ENCODE measurements at places on chromosomes 3 and 15. TPM values are rescaled to one million over a fixed set of nuclear protein-coding genes. Genes with fewer than 3 reads are reported as not detected.
A peak's percentile ranks its signal among the peaks of the same experiment; 100 is the strongest.

The TP63 gene
- total RNA-seq: 1.3 TPM

The PLSCR2 gene
- total RNA-seq: not detected

The SLC27A2 gene
- total RNA-seq: 0.96 TPM

The AHSG gene
- total RNA-seq: not detected

The TRIM42 gene
- total RNA-seq: not detected

The GLDN gene
- total RNA-seq: 21.8 TPM

GRCh38 chr15:77527831-77528231 lies 104.9 kb downstream of the LINGO1 start:
- H3K27me3 ChIP-seq: no peaks in the 10 kb centered on the region
- DNase-seq: peak; percentile 42
- H3K27ac ChIP-seq: no peak overlapping the region
- H3K36me3 ChIP-seq: no peaks in the 10 kb centered on the region
- H3K4me3 ChIP-seq: no peak overlapping the region

GRCh38 chr3:42666577-42666998 lies 13.1 kb downstream of the ZBTB47 start:
- H3K27me3 ChIP-seq: no peaks in the 10 kb centered on the region
- DNase-seq: no peak
- H3K4me1 ChIP-seq: peaks cover 8% of the 10 kb centered on the region
- no peak overlapping the region for H3K4me3 ChIP-seq
- no peak overlapping the region for H3K27ac ChIP-seq

DNA sequence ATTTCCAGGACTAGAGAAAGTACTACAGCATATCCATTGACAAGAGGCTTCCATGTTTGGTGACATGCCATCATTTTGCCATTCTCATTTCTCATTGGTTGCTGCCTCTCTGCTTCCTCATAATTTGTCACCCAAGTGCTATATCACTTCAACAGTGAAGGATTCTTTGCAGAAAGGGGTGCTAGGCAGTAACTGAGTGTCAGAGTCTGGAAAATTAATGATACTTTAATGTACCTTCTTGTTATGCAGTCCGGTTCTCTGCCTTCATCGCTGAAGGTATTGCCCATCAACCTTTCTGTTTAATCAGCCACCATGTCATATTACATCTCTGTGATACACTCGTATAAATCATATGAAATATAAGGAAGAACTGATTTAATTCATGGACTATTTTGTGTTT lies 550.3 kb downstream of the ROBO2 start:
- DNase-seq: no peak
- no peak overlapping the region for H3K27ac ChIP-seq
- no peaks in the 10 kb centered on the region for H3K27me3 ChIP-seq
- H3K4me3 ChIP-seq: no peak overlapping the region

GRCh38 chr3:193826159-193826795 lies 233.3 kb downstream of the OPA1 start:
- H3K4me3 ChIP-seq: no peak overlapping the region
- H3K36me3 ChIP-seq: no peaks in the 10 kb centered on the region
- H3K27me3 ChIP-seq: no peaks in the 10 kb centered on the region

- H3K27me3 ChIP-seq: no peaks in the 10 kb centered on the region
- no peaks in the 10 kb centered on the region for H3K36me3 ChIP-seq
- no peak overlapping the region for H3K27ac ChIP-seq
Observed at GRCh38 chr3:169403855-169404519, 259.5 kb downstream of the MECOM start.

DNA sequence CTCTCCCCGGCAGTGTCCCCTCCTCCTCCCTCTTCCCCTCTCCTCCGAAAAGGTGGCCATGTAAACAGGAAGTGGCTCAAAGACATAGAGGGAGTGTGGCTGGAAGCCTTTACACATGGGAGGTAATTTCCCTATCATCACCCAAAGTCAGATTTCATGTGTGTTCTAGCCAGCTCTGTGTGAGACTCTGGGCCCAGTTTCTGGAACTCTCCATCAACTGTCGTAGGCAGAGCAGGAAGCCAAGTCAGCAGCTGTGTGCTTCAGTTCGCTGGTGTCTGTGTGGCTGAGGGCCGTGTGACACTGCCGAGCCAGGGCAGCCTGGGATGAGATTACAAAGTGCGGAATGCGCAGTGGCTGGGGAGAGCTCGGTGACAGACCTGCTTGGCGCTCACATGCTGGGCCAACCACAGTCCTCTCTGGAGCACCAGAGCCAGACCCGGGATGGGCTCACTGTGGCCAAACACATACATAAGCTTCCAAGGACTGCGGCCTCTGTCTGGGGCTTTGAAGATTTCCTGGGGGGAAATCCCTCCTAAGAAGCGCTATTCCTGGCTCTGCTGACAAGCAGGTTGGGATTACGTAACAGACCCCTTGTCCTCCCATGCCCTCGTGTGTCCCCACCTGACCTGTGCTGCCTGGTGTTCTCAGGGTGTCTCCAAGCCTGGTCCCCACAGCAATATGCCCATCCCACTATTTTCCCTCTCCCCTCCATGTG lies 50.7 kb downstream of the UMPS start:
- H3K27me3 ChIP-seq: no peaks in the 10 kb centered on the region
- peak overlapping the region; percentile 71 for H3K27ac ChIP-seq
- no peaks in the 10 kb centered on the region for H3K36me3 ChIP-seq
- peak; percentile 67 for DNase-seq
- H3K4me3 ChIP-seq: no peak overlapping the region

- H3K27me3 ChIP-seq: no peaks in the 10 kb centered on the region
- H3K36me3 ChIP-seq: peaks cover 41% of the 10 kb centered on the region
- no peak overlapping the region for H3K27ac ChIP-seq
Observed at GRCh38 chr3:42189001-42189460, 77.0 kb downstream of the CCK start.

DNA sequence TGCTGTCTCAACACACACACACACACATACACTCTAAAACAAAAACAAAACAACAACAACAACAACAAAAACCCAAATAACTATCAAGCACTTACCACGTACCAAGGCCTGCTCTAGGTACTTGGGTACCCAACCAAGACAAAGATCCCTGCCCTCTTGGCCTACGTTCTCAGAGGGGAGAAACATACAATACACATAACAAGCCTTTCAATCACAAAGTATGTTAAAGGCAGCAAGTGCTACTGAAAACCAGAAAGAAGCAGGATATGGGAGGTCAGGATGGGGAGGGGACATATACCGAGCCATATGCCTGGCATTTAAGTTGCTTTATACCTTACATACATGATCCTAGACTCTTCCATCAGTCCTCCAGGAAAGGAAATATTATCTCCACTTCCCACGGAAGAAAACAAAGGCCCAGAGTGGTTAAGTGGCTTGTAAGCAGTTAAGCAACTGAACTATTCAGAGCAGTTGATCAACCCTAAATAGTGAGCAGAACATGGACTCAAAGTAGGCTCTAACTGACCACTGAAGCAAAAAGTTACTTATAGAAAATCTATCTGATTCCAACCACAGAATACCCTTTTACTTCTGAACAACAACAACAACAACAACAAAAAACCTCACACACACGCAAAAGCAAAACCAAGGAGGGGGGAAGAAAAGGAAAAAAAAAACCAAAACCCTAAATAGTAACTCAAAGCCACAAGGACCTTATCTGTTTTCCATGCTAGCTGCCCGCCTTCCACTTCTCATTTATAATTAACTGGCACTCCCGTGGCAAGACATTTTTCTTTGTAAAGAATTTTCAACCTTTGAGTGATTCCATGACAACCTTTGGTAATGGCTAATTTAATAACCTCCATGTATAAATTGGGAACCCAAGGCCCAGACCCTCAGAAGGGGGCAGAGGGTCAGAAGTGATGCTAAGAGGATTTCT lies 21.0 kb downstream of the PRICKLE2 start:
- H3K4me3 ChIP-seq: no peak overlapping the region
- no peak for DNase-seq
- no peaks in the 10 kb centered on the region for H3K27me3 ChIP-seq
- H3K27ac ChIP-seq: no peak overlapping the region

GRCh38 chr15:58486564-58486963 lies 54.8 kb downstream of the LIPC start:
- no peak overlapping the region for H3K27ac ChIP-seq
- H3K4me1 ChIP-seq: no peaks in the 10 kb centered on the region
- DNase-seq: no peak
- H3K4me3 ChIP-seq: no peak overlapping the region
- H3K27me3 ChIP-seq: no peaks in the 10 kb centered on the region
- no peaks in the 10 kb centered on the region for H3K36me3 ChIP-seq

DNA sequence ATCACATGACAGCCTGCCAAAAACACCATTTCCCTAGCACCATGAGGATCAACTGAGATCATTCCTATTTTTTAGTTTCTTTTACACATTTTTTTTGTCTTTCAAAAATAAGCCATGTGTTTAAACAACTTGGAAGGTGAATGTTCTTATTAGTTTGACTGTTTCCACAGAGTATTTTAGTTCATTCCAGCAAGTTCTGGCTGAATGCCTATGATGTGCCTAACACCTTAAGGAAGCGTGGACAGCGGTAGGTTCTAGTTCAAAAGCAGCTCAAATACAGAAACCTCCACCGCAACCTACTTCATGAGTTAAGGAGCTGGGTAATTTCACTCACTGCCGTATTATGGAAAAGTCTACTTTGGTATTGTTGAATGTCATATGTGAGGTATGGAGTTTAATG lies 101.3 kb upstream of the ADAMTS9 start:
- DNase-seq: no peak
- H3K4me1 ChIP-seq: no peaks in the 10 kb centered on the region
- no peaks in the 10 kb centered on the region for H3K27me3 ChIP-seq
- H3K36me3 ChIP-seq: no peaks in the 10 kb centered on the region

DNA sequence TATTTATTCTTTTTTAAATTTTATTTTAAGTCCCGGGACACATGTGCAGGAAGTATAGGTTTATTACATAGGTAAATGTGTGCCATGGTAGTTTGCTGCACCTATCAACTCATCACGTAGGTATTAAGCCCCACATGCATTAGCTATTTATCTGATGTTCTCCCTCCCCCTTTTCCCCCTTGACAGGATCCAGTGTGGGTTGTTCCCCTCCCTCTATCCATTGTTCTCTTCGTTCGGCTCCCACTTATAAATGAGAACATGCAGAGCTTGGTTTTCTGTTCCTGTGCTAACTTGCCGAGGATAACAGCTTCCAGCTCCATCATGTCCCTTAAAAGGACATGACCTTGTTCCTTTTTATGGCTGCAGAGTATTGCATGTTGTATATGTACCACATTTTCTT lies 220.3 kb downstream of the OCA2 start:
- no peaks in the 10 kb centered on the region for H3K27me3 ChIP-seq
- no peak overlapping the region for H3K27ac ChIP-seq
- H3K4me1 ChIP-seq: no peaks in the 10 kb centered on the region
- H3K36me3 ChIP-seq: no peaks in the 10 kb centered on the region
- DNase-seq: no peak

DNA sequence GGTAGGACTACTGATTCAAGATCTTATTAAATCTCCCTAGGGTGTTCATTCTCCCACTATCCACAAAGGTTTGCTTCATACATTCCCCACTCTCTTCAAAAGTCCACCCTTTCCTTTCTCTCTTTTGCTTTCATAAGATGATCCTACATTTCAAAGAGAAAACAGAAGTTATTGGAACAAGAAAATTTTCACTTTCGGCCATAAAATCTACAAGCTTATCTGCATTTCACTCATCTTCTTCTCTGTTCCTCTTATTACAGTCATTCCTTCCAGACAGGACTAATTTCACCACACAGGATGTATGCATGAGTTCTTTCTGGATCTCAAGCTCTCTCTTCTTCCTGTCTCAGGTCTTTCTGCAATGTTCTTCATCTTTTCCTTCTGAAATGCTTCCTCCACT lies 238.7 kb downstream of the ISL2 start:
- H3K27me3 ChIP-seq: no peaks in the 10 kb centered on the region
- no peak for DNase-seq
- H3K36me3 ChIP-seq: no peaks in the 10 kb centered on the region
- peaks cover 11% of the 10 kb centered on the region for H3K4me1 ChIP-seq
- H3K4me3 ChIP-seq: no peak overlapping the region

GRCh38 chr15:80418892-80419537 lies 14.8 kb downstream of the ARNT2 start:
- H3K36me3 ChIP-seq: no peaks in the 10 kb centered on the region
- no peaks in the 10 kb centered on the region for H3K27me3 ChIP-seq
- H3K27ac ChIP-seq: no peak overlapping the region
- peaks cover 10% of the 10 kb centered on the region for H3K4me1 ChIP-seq
- DNase-seq: no peak

DNA sequence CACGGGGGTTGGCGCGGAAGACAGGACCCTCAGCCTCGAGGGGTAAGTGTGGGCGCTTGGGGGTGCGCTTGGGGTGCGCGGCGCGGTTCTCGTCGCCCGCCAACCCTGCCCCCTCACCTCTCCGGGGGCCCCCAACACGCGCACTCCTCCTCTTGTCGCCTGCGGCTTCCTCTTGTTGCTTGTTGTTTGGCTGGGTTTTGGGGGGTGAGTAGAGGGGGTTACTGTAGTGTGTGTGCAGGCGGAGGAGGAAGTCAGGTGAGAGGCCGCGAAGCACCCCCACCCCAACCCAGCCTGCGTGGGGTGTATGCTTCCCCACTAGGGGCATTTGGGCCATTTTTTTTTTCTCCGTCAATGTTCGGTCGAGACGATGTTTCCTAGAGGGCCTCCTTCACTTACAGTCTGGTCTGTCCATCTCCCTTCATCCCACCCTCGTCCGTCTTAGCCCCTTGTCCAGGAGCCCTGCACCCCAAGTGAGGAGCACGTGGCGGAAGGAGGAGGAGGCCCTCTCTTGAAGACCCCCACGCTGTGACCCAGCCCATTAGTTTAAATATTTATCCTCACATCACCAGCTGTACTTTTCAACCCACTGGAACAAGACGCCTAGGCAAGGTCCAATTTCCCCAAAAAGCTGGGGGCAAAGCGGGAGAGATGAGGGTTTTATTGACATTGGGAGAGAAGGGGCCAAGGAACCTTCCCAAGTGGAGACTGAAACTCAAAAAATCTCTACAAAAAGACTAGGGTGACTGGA lies 20.4 kb upstream of the SATB1 start:
- no peak for DNase-seq
- H3K27me3 ChIP-seq: peaks cover 35% of the 10 kb centered on the region
- H3K4me1 ChIP-seq: peaks cover 19% of the 10 kb centered on the region
- no peaks in the 10 kb centered on the region for H3K36me3 ChIP-seq

All from upper lobe of right lung (tissue), 1 donor.